ENCODE measurements at places on chromosomes 11 and 22.
A peak's percentile ranks its signal among the peaks of the same experiment; 100 is the strongest.

GRCh38 chr11:6607190-6607795 is 3.7 kb downstream of the ILK start:
- ATAC-seq = no peak

DNA sequence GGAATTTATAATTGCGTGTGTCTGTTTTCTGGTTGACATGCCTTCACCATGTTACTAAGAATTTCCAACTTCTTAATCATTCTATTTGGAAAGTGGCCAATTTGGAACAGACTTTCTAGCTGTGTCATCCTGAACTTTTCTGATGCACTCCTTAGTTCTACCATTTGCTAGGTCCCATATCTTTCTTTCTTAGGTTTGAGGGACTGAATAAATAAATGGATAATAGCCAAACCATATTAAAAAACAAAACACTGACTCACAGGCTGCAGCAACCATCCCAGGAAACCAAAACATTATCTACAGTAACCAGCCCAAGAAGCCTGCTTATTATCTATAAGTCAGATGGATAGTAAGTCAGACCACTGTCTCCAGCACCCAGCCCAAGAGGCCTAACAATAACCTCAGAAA is 57.5 kb upstream of the PLET1 start:
- ATAC-seq = no peak

GRCh38 chr11:21650961-21651360 is 541.9 kb upstream of the ANO5 start:
- no peak for ATAC-seq

GRCh38 chr22:47036936-47037485 is 274.6 kb downstream of the TBC1D22A start:
- ATAC-seq = no peak

- ATAC-seq = no peak
Measured at GRCh38 chr11:27626269-27626937, 73.9 kb downstream of the BDNF start.

DNA sequence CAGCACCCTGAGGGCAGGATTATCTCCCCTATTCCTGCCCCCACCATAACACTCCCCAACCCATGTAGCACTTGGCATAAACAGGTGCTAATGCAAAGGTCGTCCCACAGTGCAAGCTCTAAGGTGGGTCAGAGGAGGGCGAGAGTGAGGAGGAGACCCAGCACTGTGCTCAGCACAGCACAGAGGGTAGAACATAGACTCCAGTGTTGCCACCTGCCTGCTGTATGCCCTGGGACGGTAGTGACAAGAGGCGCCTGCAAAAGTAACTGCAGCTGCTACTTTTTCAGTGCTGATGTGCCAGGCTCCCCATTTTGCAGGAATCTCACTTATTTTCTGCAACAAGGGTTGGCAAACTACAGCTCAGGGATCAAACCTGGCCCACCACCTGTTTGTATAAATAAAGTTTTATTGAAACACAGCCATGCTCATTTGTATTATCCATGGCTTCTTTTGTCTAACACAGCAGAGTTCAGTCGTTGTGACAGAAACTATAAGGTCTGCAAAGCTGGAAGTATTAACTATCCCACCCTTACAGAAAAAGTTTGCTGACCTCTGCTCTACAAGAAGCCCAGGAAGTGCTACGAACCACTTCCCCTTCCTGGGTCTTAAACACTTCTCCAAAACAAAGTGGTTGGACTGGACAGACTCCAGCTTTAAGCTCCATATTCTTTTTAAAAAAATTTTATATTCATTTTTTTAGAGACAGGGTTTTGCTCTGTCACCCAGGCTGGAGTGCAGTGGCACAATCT is 16.9 kb upstream of the CDC42BPG start:
- no peak for ATAC-seq

GRCh38 chr11:66929753-66930152 is 28.4 kb downstream of the PC start:
- no peak for ATAC-seq

DNA sequence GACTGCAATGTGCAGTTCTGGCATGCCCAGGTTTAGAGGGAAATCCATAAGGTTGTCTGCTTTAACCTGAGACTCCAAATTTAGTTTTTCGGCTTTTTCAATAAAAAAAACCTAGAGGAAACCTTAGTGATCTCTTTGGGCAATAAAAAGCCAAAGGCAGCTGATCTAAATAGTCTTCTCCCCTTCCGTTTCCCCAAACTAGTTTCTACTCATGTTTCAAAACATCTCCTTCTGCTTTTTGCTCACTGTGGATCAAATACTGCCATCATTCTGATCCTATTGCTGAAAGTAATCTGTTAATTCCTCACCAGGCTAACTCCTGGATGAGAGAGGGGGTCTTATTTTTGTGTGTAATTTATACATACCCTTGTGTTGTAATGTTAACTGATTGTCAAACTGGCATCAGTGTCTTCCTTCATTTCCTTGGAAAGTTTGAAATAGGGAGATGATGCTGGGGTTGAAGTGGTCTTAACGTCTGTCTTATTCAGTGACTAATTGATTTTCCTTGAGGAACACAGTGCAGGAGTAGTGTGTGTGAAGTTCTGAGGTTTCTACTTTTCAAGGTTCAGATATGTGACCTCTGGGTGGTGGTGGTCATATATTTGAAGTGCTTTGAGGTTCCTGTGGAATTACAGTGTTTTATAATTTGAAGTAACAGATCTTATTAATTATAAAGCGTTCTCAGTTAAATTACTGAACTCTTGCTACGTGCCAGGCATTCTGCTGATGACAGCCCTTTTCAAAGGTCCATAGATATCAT is 55.0 kb downstream of the ARHGAP42 start:
- ATAC-seq = no peak

GRCh38 chr11:3834664-3835461 is 5.9 kb downstream of the RHOG start:
- ATAC-seq = peak; percentile 55

GRCh38 chr11:78040691-78041379 is 17.8 kb upstream of the KCTD14 start:
- ATAC-seq = peak; percentile 68

DNA sequence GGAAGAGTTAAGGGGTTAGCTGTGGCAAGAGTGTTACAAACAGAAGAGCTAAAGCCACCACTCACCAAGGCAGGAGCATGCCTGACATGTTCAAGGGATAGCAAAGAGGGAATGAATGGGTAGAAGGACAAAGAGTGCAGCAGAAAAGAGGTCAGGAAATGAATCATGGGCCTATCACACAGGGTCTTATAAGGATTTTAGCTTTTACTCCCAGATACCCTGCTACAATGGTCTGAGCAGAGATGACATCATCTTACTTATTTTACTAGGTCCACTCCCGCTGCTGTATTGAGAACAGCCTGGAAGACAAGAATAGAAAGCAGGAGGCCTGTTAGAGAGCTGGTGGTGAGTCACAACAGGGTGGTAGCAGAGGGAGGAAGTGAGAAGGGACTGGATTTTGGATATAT is 9.8 kb downstream of the TRAF6 start:
- ATAC-seq = peak; percentile 77

GRCh38 chr22:43861529-43861928 is 784 bp downstream of the SULT4A1 start:
- no peak for ATAC-seq

DNA sequence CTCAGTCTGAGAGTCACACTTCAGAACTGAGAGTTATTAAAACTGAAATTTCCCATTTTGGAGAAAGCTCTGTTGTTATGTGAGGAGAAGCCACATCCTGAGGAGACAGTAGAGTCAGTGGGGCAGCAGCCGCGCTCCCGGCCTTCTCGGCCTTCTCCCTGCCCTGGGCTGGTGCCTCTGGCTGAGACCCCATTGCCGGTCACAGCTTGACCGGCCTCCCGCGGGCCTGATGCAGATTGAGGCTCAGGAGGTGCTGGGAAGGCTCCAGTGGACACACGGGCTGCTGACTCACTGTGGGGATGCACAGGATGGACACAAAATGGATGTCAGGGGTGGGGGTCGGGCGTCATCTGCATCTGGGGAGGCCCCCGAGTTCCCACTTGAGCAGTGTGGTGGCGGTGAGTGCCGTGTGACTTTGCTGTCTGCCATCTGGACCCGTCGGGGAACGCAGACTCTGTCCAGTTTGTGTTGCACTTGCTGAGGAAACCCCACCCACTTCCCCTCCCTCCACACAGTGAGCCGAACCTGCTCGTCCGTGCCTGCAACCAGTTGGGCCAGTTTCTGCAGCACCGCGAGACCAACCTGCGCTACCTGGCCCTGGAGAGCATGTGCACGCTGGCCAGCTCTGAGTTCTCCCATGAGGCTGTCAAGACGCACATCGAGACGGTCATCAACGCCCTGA is 50.1 kb downstream of the MUC6 start:
- peak; percentile 92 for ATAC-seq

DNA sequence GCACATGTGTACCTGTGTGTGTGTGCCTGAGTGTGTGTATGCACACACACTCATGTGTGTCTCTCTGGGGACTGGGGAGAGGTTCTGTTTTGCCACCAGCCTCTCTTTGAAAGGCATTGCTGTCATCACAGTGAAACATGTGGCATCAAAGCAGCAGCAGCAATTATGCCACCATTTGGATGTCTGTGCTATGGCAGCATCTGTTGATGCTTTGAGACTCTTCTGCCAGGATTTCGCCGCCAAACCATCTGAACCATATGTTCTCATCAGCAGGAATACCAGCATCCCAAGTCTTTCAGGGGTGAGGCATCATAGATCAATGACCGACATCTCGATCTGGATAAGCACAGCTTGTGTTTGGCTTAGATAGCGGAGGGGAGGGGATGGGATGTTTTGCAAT is 168.6 kb downstream of the FAT3 start:
- ATAC-seq = no peak

- peak; percentile 93 for ATAC-seq
Measured at GRCh38 chr22:35894937-35895708, 133.5 kb downstream of the RBFOX2 start.

DNA sequence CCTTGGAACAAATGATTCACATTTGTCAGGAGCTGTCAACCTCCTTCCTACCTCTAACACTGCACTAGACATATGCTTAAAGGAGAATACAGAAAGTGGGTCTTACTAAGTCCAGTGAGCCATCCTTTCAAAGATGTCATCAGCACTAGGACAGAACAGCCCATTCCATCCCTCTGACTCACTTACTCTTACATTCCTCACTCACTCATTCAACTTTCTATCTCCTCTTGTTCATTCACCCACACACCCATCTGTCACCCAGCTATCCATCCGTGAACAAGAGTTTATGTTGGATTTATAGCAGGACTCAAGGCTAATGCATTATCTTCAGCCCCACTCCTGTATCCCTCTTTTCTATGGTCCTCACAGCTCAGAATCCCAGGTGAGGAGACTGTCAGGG is 9.1 kb downstream of the INSC start:
- no peak for ATAC-seq

GRCh38 chr11:76734456-76735420 is 48.4 kb upstream of the TSKU start:
- ATAC-seq = no peak

DNA sequence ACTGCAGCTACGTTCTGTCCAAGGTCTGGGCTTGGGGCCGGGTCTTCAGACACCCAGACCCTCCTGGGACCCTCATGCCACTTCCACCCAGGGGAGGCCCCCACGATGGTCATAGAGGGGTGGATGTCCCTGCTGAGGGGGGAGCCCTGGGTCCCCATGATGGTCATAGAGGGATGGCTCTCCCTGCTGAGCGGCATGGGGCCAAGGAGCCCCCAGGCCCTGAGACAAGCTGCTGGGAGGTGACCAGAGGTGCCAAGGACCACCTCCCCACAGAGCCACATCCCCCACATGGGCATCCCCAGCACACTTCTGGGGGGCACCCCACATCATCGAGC is 7.2 kb downstream of the MUC5B start:
- no peak for ATAC-seq

GRCh38 chr11:64094463-64095260 is 58.9 kb downstream of the FLRT1 start:
- peak; percentile 84 for ATAC-seq

- peak; percentile 37 for ATAC-seq
Measured at GRCh38 chr11:34149786-34150185, 44.4 kb downstream of the NAT10 start.

DNA sequence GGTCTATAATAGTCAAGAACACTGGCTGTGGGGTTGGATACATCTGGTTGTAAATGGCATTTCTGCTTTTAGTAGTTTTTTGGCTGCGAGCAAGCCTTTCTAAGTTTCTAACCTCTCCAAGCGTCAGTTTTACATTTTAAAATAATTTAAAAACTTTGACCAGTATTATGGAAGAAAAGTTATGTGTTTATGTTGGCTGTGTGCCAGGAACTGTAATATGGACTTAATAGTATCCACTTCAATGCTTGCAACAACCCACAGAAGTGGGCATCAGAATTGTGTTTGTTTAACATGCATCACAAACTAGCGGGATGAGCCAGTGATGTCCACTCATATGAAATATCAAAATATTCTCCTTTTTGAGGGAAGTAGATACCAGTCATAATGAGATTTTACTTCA is 844.2 kb downstream of the JRKL start:
- ATAC-seq = no peak

DNA sequence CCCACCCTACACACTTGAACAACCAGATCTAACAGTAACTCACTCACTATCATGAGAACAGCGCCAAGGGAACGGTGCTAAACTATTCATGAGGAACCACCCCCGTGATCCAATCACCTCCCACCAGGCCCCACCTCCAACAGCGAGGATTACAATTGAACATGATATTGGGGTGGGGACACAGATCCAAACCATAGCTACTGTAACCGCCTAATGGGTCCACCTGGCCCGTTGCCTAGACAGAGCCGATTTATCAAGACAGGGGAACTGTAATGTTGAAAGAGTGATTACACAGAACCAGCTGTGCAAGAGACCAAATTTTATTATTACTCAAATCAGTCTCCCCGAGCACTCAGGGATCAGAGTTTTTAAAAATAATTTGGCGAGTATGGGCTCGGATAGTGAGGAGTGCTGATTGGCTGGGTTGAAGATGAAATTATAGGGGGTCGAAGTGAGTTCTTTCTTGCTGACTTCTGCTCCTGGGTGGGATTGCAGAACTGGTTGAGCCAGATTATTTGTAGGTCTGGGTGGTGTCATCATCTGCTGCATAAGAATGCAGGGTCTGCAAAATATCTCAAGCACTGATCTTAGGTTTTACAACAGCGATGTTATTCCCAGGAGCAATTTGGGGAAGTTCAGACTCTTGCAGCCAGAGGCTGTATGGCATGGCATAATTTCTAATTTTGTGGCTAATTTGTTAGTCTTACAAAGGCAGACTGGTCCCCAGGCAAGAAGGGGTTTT is 17.9 kb upstream of the ZC3H12C start:
- no peak for ATAC-seq

DNA sequence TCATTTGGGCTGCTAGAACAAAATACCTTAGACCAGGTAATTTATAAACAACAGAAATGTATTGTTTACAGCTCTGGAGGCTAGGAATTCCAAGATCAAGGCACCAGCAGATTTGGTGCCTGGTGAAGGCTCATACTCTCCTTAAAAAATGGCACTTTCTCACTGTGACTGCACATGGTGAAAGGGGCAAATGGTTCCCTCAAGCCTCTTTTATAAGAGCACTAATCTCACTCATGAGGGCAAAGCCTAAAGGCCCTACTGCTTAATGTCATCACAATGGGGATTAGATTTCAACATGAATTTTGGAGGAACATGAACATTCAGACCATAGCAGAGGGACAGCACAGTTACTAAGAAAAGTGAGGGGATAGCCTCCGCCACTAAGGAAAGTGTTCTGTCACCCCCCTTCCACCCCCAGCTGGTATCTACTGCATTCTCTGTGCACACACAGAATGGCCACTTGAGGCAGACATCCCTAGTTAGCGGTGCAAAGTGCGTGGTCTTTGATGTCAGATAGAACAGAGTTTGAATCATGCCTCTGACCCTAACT is 47.2 kb upstream of the CEP295 start:
- no peak for ATAC-seq

Data from esophagus mucosa (tissue), 1 donor.